ENCODE measurements at places on chromosomes 16 and 17.
A peak's percentile ranks its signal among the peaks of the same experiment; 100 is the strongest.

- H3K4me1 ChIP-seq, result no peaks in the 10 kb centered on the region
- no peak for DNase-seq
- H3K27ac ChIP-seq, result no peak overlapping the region
- no peaks in the 10 kb centered on the region for H3K36me3 ChIP-seq
- no peak overlapping the region for H3K4me3 ChIP-seq
Measured at GRCh38 chr17:48734333-48735061, 5.9 kb upstream of the HOXB13 start.

- 0 out of 2 replicates have a peak, but pooled peaks cover 1% of the 10 kb centered on the region for H3K36me3 ChIP-seq
- peaks cover 17% of the 10 kb centered on the region for H3K4me1 ChIP-seq
- no peaks in the 10 kb centered on the region for H3K27me3 ChIP-seq
- H3K4me3 ChIP-seq, result peak overlapping the region; percentile 70
Measured at GRCh38 chr17:3723188-3723555, 531 bp upstream of the HASPIN start.

DNA sequence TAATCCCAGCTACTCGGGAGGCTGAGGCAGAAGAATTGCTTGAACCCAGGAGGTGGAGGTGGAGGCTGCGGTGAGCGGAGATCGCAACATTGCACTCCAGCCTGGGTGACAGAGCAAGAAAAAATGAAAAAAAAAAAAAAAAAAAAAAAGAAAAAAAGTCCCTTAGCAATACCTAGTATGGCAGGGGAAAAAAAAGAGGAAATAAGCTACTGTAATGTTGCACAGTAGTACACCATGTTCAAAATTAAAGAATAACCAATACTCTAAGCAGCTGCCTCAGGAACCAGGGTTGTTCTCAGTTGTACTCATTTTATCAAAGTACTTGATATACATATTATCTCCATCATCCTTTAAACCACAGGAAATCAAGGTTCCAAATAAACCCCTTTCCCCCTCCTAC lies 17.3 kb upstream of the TXNDC11 start:
- no peak overlapping the region for H3K4me3 ChIP-seq
- H3K27ac ChIP-seq, result no peak overlapping the region
- no peak for DNase-seq
- no peaks in the 10 kb centered on the region for H3K27me3 ChIP-seq
- peaks cover 53% of the 10 kb centered on the region for H3K36me3 ChIP-seq

GRCh38 chr16:71591917-71592316 lies 15.0 kb upstream of the TAT start:
- H3K36me3 ChIP-seq, result no peaks in the 10 kb centered on the region
- no peak overlapping the region for H3K27ac ChIP-seq
- H3K4me3 ChIP-seq, result no peak overlapping the region
- no peaks in the 10 kb centered on the region for H3K4me1 ChIP-seq

- no peak overlapping the region for H3K4me3 ChIP-seq
- no peak overlapping the region for H3K27ac ChIP-seq
- H3K27me3 ChIP-seq, result no peaks in the 10 kb centered on the region
- DNase-seq, result no peak
Measured at GRCh38 chr16:12518241-12519175, 285.2 kb downstream of the CPPED1 start.

- H3K4me3 ChIP-seq, result no peak overlapping the region
- no peak overlapping the region for H3K27ac ChIP-seq
- H3K4me1 ChIP-seq, result peaks cover 8% of the 10 kb centered on the region
- DNase-seq, result no peak
- H3K36me3 ChIP-seq, result peaks cover 7% of the 10 kb centered on the region
Measured at GRCh38 chr17:37714897-37715296, 30.0 kb downstream of the HNF1B start.

DNA sequence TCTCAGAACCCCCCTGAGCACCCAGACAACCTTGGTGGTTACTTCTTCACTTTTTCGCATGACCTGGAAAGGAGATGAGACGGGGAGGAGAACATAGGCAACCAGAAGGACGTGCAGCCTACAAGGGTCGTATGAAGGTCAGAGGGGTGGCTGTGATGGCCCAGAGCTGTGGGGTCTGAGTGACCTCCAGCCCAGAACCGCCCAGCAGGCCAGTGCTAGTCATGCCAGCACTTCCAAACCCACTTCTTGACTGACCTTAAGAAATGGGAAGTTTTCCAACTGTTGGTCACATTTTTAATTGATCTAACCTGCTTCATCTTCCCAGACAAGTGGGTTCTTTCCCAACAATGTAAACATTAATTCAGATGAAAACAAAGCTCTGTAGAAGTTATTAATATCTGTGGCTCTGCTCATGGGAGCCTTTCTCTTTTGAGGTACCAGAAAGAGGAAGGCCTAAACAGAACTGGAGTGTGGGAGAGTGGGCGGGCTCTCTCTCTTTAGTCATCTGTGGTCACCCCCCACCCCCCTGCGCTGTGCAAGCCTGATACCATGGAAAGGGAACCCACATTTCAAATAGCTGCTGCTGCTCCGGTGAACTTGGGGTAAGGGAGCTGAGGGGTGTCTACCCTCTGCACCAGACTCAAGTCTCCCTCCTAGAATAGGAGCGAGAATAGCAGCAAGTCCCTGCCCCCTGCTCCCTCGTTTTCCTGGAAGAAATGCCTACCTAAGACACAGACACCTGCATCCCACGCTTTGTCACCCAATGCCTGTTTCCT lies 101.6 kb downstream of the RAB11FIP4 start:
- H3K4me1 ChIP-seq, result peaks cover 70% of the 10 kb centered on the region
- H3K36me3 ChIP-seq, result no peaks in the 10 kb centered on the region
- no peaks in the 10 kb centered on the region for H3K27me3 ChIP-seq
- peak overlapping the region; percentile 92 for H3K27ac ChIP-seq
- peak overlapping the region; percentile 56 for H3K4me3 ChIP-seq

GRCh38 chr16:53974484-53975080 lies 270.6 kb downstream of the FTO start:
- H3K27ac ChIP-seq, result no peak overlapping the region
- H3K36me3 ChIP-seq, result no peaks in the 10 kb centered on the region
- H3K4me3 ChIP-seq, result no peak overlapping the region
- no peak for DNase-seq
- no peaks in the 10 kb centered on the region for H3K4me1 ChIP-seq
- H3K27me3 ChIP-seq, result no peaks in the 10 kb centered on the region

- H3K4me1 ChIP-seq, result peaks cover 14% of the 10 kb centered on the region
- H3K36me3 ChIP-seq, result no peaks in the 10 kb centered on the region
- DNase-seq, result peak; percentile 62
- H3K4me3 ChIP-seq, result no peak overlapping the region
Measured at GRCh38 chr16:14007450-14007849, 63.7 kb upstream of the MRTFB start.

- no peaks in the 10 kb centered on the region for H3K4me1 ChIP-seq
- no peak overlapping the region for H3K4me3 ChIP-seq
- DNase-seq, result no peak
Measured at GRCh38 chr17:67212231-67212630, 32.8 kb downstream of the HELZ start.

GRCh38 chr16:31064882-31065461 lies 9.1 kb downstream of the ZNF668 start:
- no peaks in the 10 kb centered on the region for H3K4me1 ChIP-seq
- peaks cover 23% of the 10 kb centered on the region for H3K36me3 ChIP-seq
- no peak overlapping the region for H3K27ac ChIP-seq
- no peak overlapping the region for H3K4me3 ChIP-seq
- DNase-seq, result no peak
- H3K27me3 ChIP-seq, result no peaks in the 10 kb centered on the region

DNA sequence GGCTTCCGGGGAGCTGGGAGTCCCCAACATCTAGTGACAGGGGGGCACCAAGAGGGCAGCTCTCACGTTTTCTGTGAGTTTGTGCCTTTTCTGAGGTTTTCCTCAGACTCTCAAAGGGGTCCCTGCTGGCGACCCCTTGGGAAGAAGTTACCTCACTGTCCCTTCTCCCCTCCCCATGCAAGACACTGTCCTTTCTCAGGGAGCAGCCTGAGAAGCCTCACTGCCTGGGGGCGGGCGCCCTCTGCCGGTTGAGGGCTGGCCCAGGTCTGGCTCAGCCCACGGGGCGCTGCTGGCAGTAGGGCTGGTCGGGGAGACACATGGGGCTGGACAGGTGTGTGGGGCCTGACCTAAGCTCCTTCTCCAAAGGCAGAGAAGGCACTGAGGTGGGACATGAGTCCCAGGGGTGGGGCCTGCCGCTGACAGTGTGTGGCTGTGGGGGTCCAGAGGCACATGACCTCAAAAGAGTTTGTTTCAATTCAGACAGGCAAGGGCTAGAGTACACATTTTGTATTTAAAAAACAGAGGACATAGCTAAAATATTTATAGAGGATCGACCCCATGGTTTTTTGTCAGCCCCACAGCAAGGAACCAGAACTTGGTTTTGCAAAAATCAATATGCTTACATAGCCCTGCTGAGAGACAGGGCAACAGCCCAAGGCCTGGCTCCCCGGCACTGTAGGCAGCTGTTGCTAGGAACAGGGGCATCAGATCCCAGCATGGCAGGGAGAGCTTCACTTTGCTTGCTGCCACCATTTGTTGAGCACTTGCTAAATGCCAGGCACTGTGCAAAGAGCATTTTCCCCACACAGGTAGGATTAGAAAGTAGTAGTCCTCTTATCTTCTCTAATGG lies 18.5 kb upstream of the ALDH3A1 start:
- no peak for DNase-seq
- H3K36me3 ChIP-seq, result no peaks in the 10 kb centered on the region
- no peak overlapping the region for H3K4me3 ChIP-seq

DNA sequence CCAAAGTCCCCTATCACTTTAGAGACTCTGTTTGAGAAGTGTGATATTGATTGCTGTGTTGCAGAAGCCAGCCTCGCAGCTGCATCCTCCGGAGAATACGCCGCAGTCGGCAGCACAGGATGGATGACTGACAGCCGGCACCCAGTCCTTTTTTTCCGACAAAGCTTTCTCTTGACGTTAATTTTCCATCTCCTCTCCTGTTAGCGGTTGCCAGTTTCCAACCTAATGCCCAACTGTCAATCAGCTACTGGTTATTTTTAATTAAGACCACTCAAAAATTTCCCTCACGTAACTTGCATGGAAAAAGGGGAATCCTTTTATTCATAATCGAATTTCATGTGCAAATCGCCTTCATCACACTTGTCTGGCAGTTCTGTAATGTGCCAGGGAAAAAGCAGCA lies 953.9 kb downstream of the CDH11 start:
- H3K4me1 ChIP-seq, result no peaks in the 10 kb centered on the region
- H3K36me3 ChIP-seq, result no peaks in the 10 kb centered on the region
- no peak for DNase-seq
- H3K27me3 ChIP-seq, result no peaks in the 10 kb centered on the region

GRCh38 chr16:2026461-2027023 lies at the start of gene NHERF2:
NHERF2 (plus strand) TSS chr16:2026902; CDS start chr16:2027006, 104 bp downstream.
- no peak within 1 kb of the TSS for H3K4me3 ChIP-seq
- H3K27me3 ChIP-seq, result peaks cover 11% of the 10 kb centered on the region

DNA sequence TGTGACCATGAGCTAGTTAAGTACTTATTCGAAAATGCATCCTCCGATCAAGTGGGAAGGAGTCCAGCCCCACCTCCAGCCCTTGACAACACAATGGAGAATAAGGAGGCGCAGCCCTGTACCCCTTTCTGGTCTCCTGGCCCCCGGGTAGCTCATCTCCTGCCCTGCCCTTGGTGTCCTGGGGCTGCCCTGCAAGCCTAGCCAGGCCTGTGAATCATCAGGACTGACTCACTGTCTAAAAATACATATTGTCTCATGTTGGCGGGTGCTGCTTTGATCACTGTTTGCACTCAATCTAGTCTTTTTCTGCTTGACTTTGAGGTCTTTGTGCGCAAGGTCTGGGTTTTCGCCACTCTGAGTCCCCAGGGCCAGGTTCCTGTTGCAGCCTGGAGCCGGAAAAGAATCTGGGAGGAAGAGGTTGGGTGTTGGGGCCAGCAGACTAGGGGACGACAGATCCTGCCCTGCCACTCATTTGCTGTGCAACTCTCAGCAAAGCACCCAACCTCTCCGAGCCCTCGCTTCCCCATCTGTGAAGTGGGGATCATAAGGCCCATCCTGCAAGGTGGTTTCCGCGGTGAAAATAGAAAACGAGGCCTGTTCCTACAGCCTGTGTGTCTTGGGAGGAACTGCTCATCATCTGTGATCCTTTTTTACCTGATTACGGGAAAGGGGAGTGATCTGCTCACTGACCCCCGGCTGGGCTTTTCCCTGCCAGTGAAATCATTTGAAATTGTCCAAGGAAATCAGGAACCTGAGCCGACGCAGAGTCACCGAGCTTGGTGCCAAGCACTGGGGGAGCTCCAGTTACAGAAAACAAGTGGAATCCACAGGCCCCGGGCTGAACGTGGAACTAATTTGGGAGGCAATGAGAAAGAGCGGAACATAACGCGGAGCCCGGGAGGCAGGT lies 230.4 kb downstream of the PARN start:
- peak overlapping the region; percentile 54 for H3K27ac ChIP-seq
- H3K4me1 ChIP-seq, result peaks cover 15% of the 10 kb centered on the region
- DNase-seq, result peak; percentile 60
- H3K27me3 ChIP-seq, result no peaks in the 10 kb centered on the region
- H3K36me3 ChIP-seq, result no peaks in the 10 kb centered on the region
- no peak overlapping the region for H3K4me3 ChIP-seq

DNA sequence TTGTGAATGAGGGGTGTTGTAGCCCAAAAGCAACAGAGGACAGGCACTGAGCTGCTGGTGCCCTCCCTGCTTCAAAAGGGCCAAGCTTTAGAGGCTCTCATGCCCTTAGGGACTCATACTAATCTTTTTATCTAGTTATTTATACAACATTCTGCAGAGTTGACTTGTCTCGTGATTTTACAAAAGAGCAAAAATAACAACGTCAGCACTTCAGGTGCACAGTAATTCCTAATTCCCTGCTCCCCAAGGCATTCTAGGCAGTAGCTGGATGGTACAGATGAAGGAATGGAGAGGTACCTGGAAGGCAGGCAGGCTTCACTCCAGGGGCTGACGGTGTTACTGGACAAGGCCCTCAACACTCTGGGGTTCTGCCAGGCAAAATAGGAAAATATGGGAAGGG lies 406.7 kb upstream of the CCL2 start:
- H3K27ac ChIP-seq, result no peak overlapping the region
- no peaks in the 10 kb centered on the region for H3K27me3 ChIP-seq
- no peak overlapping the region for H3K4me3 ChIP-seq
- no peaks in the 10 kb centered on the region for H3K36me3 ChIP-seq
- no peaks in the 10 kb centered on the region for H3K4me1 ChIP-seq

DNA sequence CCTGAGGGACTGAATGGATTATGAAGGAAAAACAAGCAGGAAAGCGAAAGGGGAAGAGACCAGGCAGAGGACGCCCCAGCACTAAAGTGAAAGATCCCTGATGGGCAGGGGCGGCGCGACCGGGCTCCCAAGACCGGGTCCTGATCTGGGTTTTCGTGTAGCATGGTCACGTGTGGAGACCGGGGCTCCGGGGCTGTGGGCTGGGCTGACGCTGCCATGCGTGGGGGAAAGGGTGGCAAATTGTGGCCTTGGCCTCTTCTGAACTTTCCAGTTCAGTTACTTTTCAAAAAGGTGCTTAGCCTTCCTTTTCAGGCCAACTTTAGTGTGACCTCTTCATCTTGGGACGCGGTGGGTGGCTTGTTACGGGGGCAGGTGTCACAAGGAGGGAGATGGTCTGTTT lies 57.5 kb downstream of the METRNL start:
- H3K4me1 ChIP-seq, result no peaks in the 10 kb centered on the region
- no peak overlapping the region for H3K27ac ChIP-seq
- H3K27me3 ChIP-seq, result no peaks in the 10 kb centered on the region
- H3K36me3 ChIP-seq, result no peaks in the 10 kb centered on the region
- no peak overlapping the region for H3K4me3 ChIP-seq
- no peak for DNase-seq

GRCh38 chr17:74213861-74214391 lies 555 bp downstream of the TTYH2 start:
- H3K4me1 ChIP-seq, result peaks cover 28% of the 10 kb centered on the region
- peaks cover 7% of the 10 kb centered on the region for H3K36me3 ChIP-seq
- H3K27me3 ChIP-seq, result no peaks in the 10 kb centered on the region
- DNase-seq, result no peak
